Caki2 (cell line): ENCODE measurements at places on chromosomes 1 and 21.
A peak's percentile ranks its signal among the peaks of the same experiment; 100 is the strongest.

DNA sequence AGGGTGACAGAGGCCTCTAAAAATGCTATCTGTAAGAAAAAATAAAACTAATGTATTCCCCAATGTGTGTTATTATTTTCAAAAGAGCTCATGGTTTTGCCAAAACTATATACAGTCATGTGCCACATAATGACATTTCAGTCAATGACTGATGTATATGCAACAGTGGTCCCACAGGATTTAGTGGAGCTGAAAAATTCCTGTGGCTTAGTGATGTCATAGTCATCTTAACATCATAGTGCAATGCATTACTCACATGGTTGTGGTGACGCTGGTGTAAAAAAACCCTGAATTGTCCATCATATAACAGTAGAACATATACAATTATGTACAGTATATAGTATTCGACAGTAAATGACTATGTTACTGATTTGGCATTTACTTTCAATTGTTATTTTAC, 172.4 kb downstream of the CACNA1E start:
- peak; percentile 26 for DNase-seq

DNA sequence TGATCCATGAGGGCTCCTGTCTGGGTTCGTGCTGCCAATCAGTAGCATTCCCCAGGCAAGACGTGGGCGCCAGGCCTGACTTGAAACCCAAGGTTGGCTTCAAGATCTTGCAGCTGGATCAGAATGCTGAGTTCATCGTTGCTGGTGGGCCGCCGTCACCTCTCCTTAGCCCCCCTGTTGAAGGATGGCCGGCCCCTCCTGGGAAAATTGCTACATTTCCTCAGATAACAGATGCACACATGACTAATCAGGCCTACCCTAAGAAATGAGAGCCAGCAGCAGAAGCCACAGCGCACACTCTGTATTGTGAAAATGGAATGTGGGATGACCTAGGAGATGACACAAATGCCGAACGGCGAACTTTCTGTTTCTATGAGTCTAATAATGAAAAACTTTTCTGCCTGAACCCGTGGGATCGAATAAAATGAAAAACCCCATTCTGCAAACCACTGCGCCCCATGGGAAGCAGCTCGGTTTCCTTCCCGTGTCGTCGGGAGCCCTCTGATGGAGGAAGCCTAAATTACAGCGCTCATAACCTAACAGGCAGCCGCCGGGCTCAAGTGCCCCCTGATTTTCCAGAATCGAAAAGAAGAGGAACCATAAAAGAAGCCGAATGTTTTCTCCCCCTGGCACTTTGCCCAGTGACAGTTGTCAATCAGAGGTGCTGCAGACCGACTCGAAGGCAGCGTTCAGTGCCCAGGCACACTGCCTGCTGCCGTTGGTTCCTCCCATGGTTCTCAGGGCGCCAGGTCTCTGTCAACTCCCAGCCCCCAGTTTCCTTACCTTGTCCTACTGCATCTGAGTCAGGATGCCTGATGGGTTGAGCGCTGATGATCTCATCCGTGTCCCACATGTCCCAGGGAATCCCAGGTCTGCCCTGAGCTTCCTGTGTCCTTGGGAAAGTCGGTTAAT, 38.2 kb upstream of the H6PD start:
- peak; percentile 54 for DNase-seq

GRCh38 chr1:47981667-47982350, 15.4 kb downstream of the TRABD2B start:
- DNase-seq: no peak

DNA sequence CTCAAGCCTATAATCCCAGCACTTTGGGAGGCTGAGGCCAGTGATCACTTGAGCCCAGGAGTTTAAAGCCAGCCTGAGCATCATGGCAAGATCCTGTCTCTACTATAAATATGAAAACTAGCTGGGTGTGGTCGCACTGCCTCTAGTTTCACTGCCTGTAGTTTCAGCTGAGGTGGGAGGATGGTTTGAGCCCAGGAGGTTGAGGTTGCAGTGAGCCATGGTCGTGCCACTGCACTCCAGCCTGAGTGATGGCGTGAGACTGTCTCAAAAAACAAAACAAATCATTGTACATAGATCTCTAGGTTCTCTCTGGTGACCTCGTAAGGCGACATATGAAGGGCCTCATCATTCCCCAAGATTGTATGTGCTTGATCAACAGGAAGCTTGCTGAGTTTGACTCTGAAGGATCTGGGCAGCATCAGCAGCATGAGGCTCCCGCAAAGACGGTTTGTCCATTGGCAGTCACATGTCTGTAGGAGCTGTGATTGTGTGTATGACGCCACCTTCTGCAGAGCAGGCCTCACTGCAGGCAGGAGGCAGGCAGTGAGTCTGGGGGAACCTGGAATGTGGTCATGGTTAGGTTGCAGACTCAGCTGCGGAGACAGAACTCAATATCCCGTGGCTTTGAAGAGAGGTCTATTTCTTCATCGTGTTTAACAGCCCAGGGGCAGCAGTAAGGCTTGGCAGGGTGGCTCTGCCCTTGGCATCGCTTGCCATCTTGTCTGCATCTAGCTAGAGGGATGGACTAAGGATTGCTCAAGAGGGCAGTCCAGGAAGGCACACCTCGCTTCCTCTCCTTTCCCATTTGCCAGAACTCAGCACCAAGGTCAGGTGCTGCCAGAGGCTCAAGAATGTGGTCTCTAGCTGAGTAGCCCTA, 14.0 kb downstream of the ATP5PO start:
- peak; percentile 31 for DNase-seq

GRCh38 chr1:4664606-4665005, 10.2 kb downstream of the AJAP1 start:
- no peak for DNase-seq

GRCh38 chr1:111154021-111154999, 14.3 kb downstream of the CEPT1 start:
- DNase-seq: no peak

GRCh38 chr21:28655471-28655870, 337.2 kb downstream of the LTN1 start:
- DNase-seq: no peak

DNA sequence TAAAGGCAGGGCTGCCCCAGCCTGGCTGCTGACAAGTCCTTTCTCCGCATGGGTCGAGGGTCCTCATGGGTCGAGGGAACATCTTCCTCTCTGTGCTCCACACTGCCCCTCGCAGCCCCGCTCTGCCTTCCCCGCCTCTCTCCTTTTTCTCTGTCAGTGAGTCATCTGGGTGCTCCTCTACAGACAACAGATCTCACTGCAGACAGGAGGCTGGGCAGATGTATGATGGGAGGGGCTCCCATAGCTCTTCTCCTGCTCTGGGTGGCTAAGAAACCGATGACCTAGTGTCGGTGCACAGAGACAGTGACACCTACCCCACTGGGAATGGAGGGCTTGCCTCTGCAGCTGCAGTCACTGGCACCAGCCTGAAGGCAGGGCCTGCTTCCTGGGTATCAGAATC, 5.5 kb downstream of the KCNA10 start:
- peak; percentile 1 for DNase-seq

DNA sequence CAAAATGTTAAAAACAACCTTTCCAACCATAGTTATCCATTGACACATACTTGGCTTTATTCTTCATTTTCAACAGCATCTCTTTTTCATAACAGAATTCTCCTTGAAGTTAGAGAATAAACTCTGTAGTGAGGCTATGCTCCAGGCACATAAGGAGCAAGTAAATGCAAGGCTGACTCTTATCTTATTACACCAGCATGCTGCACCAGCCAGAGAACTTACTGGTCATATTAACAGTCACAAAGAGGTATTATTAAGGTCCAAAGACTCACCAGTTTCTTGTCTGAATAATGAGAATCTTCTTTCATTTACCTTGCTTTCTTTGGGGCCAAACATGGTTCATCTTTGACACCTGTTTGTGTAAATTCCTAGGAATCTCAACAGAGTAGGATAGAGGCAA, 71.3 kb upstream of the IVNS1ABP start:
- no peak for DNase-seq
